ENCODE measurements at places on chromosomes 3 and 15.
A peak's percentile ranks its signal among the peaks of the same experiment; 100 is the strongest.

GRCh38 chr3:183896184-183896583 is 11.5 kb upstream of the PARL start:
- DNase-seq = no peak

DNA sequence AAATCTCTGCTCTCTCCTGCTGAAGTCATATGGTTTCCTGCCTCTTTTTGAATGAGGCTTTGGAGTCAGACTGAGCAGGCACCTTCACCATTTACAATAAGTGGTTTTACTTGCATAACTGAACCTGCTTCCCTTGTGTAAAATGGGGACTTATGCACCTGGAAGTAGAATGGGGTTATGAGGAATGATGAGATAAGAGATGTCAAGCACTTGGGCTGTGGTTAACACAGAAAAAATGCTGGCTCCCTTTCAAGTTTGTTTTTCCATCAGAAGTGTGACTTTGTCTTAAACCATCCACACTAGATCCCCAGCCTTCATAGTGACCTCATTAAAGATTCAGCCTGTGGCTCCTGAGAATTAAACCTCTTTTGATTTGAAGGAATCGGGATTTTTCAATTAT is 5.2 kb downstream of the EXOSC7 start:
- peak; percentile 45 for DNase-seq

GRCh38 chr3:127419641-127420553 is 132.1 kb upstream of the PRR20G start:
- DNase-seq = no peak

DNA sequence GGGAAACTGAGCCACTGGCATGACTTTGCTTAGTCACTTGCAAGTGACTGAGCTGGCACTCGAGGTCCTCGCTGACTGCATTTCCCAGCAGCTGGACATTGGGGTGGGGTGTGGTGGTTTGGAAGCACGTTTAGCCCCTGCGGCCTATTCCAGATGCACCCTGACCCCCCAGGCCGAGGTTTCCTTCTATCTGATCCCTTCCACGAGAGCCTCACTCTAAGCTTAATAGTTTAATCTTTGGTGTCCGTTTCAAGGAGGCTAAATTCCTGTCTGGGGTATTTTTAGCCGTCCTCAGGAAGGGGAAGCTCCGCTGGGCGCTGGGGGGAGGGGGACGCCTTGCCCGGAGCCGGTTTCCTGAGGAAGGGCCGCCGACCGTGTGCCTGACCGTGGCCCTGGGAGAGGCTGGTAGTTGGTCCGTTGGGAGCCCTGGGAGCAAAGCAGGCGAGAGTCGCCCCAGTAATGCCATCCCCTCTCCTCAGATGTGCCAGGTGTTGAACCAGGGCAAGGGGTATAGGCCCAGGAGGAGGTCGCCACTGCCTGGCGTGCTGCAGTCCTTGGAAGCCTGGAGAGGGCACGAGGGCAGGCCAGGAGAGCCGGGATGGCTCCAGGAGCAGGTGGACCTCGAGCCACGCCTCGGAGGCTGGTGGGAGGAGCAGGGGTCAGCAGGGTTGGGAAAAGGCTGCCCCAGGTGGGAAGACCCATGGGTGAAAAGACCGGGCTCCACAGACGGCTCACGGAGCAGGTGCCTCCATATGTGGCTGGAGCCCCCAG is 37.2 kb downstream of the IDH2 start:
- no peak for DNase-seq

GRCh38 chr3:185176750-185177359 is 24.0 kb upstream of the C3orf70 start:
- DNase-seq = peak; percentile 64

GRCh38 chr15:78630886-78631633 is 9.9 kb downstream of the CHRNB4 start:
- DNase-seq = no peak

DNA sequence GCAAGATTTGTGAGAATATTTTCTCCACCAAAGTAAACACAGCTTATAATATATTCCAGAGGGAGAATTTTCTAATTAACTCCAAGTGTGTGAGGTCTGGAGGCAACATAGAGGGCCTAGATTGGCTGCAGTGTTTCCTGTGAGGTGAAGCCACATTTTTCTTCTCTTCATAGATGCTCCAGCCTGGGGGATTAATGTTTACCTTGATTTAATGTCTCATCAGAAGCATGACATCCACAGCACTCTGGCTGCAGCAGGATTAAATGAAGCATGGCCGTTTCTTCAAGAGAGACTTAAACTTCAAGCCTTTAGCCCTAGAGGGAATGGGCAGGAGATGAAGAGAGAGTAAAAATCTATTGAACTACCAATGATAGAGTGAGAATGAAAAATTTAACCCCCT is 137.9 kb upstream of the ZBTB20 start:
- DNase-seq = no peak

DNA sequence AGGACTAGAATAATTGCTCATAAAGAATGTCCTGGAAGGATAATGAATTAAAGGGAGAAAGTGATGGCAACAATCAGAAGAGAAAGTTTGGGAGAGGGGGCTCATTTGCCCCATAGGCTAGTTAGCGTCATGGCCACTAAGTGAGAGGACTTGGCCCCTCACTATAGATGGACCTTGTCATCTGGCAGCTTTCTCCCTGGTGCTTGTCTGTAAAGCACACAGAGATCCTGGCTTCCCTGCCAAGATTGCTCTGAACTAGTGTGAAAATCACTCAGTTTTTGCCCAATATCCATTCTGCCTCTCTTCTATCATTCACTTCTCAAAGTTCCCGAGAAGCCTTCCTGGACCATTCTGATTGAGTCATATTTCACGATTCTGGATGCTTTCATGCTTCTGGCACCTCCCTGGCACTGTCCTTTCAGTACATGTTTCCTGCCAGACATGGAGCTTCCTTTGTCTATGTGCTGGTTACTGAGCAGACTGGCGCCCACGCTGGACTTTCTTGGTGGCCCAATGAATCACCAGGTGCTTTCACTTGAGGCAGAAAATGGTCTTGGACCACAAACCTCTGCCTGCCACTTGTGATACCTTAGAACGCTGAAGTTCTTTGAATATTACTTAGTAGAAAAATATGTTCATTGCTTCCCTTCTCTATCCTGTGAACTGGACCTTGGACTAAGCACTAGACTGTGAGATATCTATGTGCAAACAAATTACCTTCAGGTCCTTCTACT is 709.6 kb upstream of the CFAP20DC start:
- DNase-seq = no peak

DNA sequence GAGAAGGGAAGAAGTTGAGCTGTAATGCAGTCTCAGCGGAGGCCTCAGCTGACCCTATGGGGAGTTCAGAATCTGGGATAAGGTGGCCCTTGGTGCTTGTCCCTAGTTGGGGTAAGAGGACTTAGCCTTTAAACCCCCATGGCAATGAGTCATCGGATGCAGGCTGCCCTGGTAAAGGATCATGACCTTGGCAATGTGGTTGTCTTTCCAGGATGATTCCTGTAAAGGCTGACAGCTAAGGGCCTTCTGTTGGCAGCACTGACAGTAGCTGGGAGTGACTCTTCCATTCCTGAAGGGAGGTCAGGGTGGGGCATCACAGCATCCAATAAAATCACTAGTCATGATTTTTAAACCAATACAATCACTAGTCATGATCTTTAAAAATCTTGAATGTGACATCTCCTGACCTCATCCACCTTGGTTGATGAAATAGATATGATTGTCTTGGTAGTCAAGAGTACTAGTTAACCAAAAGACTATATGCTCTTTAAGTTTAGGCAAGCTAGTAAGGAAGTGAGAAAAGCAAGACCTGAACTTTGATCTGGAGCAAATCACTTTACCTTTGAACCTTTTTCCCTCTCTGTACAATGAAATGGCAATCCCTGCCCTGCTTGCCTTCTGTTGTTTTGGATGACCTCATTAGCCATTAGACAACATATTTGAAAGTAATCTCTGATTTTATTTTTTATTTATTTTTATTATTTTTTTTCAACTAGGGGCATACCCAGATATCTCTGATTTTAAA is 71.3 kb upstream of the CACNA1D start:
- no peak for DNase-seq

Measured in cardiac fibroblast (primary cell).